ENCODE measurements at places on chromosomes 3 and 15.

DNA sequence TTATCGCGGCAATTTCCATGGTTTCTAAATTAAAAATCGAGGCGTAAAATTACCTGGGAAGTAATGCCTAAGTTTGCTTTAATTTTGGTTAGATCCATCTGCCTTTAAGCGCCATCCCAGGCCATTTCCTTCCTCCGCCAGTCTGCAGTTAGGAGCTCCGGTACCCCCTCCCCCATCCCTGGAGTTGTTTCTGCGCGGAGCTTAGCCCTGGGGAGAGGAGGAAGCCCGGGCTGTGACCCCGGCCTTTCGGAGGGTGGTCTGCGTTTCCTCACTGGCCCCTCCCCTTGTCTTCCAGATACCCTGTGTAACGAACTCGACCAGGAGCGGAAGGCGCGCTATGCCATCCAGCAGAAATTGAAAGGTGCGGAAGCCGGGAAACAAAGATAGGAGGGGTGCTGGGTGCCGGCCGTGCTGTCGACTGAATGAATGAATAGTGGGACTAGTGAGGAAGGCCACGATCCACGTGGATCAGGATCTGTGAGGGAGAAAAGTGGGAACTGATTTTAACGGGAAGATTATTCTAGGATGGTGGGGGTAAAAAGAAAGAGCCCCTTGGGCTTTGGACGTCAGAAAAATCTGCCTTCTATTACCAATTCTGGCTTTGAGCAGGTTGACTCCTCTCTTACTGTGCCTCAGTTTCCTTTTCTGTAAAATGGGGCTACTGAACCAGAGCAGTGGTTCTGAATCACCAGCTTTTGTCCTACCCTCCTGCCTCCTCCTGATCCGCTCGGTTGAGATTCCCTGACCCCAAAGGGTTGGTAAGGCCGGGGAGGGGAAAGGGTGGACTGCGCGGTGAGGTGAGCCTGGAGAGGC, 6.7 kb downstream of the RNU6-1 start:
- no peak for DNase-seq

DNA sequence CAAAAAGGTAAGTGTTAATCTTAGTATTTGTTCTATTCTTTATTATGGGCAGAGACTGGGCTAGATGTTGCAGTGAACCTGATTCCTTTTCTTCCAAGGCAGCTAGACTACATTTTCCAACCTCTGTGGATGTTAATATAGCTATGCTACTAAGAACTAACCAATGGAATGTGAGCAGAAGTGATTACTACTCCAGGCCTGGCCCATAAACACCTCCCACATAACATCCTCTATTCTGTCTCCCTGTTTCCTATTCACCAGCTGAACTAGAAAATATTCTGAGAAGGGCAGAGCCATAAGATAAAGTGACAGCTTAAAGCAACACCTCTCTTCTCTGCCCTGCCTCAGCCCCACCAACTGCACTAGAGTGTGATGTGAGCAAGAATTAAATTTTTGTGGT, 29.4 kb downstream of the CD200R1L start:
- DNase-seq: no peak

- no peak for DNase-seq
Observed at GRCh38 chr15:89728254-89728653, 22.8 kb downstream of the MESP1 start.

GRCh38 chr15:81000144-81000623, 539 bp upstream of the TLNRD1 start:
- DNase-seq: no peak

GRCh38 chr3:72178463-72179106, 393.6 kb upstream of the PROK2 start:
- no peak for DNase-seq

DNA sequence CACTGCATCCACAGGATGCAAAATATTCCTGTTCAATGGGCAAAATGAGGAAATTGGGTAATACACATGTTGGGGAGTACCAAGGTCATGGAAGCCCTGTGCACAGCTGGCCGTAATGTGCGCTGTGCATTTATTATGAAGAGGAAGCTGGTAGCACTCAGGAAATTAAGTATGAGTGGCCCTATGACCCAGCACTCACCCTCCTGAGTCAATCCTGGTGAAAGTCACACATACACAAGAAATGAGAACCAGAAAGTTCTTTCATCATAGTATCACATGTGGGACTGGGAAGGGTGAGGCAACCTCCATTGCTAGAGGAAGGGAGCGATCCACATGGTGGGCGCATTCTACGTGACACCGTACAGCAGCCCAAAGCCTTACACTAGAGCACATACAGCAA, 11.4 kb upstream of the PRR20G start:
- DNase-seq: no peak

- DNase-seq: no peak
Observed at GRCh38 chr3:145807990-145808389, 353.0 kb downstream of the PLOD2 start.

DNA sequence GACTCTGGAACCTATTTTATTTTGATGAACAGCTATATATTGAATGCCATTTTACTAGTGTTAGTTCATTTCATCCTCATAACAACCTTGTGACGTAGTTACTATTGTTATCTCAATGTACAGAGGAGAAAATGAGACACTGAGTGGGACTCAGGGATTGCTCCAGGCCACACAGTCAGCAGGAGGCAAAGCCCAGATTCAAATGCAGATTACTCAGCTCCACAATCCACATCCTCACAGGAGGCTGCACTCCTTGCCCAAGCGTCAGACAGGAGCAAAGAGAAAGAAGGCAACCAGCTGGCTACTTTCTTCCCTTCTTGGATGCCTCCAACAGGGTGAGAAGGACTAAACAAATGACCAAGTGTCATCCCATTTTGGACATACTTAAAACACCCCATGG, 92.0 kb upstream of the CCDC54 start:
- no peak for DNase-seq
